ENCODE measurements at places on chromosomes 4 and X.

- no peak for DNase-seq
Observed at GRCh38 chrX:105567082-105567481, 255.3 kb upstream of the NRK start.

DNA sequence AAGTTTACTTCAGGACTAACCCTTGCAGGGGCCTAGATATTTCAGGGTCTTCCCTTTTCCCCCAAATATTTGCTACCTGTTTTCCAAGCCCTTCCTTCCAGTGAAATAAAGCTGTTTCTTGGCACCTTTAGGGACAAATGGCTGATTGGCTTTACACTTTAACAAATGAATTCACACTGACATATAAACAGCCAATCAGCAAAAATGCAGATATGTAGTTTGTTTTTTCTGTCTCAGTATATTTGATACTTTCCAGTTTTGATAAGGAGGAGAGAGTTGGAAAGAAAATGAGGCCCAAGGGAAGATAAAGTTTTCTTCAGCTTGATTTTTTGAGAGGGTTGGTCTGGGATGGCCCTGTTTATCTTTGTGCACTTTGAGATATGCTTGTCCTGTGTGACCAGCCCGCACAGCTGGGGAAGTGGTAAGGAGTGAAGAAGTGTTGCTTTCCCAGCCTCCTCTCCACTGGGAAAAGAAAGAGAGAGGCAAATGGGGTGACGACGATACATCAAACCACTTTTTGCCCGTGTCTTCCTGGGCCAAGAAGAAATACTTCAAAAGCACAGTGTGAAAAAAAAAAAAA lies 67.5 kb downstream of the MGST2 start:
- DNase-seq, result no peak

GRCh38 chr4:55838356-55838755 lies 15.1 kb upstream of the EXOC1 start:
- no peak for DNase-seq

DNA sequence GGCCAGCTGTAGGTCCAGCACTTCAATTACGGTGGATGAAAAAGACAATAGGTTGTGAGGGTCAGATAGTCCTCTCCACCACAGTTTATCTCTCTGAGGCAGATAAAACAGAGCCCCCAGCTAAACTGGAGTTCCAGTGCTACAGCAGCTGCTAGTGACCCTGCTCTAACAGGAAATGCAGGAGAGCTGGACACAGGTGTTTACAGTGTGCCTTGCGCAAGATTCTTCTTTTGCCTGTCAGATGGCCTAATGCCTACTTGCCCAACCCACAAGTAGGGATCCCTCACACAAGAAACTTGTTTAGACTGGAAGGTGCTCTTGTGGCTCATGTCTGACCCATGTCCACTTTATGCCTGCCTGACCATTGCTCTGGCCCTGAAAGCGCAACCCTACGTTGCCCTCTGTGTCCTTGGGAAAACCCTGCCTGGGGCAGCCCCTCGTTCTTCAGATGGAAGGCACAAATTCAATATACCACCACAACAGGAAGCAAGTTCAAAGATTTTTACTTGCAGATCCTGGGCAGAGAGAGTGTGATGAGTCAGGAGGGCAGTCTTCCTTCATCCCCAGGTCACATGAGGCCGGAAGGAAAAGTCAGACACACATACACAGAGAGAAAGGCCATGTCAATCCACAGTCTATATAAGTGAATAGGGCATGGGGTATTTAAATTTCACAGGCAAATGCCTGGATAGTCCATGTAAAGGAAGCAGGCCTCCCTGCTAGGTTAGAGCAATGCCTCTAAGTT lies 105.1 kb upstream of the ADGRL3 start:
- DNase-seq, result no peak

DNA sequence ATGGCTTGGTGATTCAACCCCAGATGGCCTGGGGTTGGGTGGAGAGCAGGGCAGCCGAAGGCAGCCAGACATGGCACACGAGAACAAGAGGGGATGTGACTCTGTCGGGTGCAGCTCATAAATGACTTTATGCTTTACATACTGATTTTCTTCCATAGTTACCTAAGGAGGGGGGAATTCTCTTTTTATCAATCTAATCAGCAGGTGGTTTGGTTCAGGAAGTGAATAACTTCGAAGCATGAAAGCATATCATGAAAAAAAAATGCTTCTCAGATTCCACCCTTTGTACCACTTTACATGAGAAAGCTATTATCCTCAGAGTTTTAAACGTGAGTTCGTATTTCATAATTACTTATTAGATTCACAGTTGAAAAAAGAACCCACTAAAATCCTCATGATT lies 908.9 kb upstream of the LCORL start:
- no peak for DNase-seq

GRCh38 chrX:67351411-67351810 lies 192.4 kb upstream of the AR start:
- no peak for DNase-seq

DNA sequence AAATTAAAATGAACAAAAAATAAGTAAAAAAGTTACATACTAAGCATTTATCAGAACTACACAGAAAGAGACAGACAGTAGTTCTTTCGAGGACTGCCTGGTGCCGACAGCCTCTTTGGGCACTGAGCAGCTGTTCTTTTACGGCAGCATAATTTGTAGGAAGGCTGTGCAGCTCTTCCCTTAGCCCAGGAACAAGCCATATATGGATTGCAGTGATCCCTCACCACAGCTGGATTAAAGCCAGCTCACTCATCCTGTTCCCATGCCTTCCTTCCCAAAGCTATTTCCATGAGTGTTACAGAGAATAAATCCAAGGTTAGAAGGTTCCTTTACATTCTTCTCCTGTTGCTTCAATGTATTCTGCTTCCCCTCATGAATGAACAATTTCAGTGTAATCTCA lies 71.7 kb downstream of the DDX60L start:
- DNase-seq, result peak; percentile 1

GRCh38 chrX:107025545-107025944 lies 25.5 kb upstream of the MORC4 start:
- no peak for DNase-seq

GRCh38 chr4:74335341-74336021 lies 27.2 kb downstream of the EPGN start:
- no peak for DNase-seq

GRCh38 chrX:614136-614535 lies 16.5 kb upstream of the SHOX start:
- no peak for DNase-seq

- no peak for DNase-seq
Observed at GRCh38 chr4:137994853-137995252, 247.3 kb downstream of the SLC7A11 start.

GRCh38 chr4:119299741-119300100 lies 22.2 kb downstream of the FABP2 start:
- DNase-seq, result no peak

DNA sequence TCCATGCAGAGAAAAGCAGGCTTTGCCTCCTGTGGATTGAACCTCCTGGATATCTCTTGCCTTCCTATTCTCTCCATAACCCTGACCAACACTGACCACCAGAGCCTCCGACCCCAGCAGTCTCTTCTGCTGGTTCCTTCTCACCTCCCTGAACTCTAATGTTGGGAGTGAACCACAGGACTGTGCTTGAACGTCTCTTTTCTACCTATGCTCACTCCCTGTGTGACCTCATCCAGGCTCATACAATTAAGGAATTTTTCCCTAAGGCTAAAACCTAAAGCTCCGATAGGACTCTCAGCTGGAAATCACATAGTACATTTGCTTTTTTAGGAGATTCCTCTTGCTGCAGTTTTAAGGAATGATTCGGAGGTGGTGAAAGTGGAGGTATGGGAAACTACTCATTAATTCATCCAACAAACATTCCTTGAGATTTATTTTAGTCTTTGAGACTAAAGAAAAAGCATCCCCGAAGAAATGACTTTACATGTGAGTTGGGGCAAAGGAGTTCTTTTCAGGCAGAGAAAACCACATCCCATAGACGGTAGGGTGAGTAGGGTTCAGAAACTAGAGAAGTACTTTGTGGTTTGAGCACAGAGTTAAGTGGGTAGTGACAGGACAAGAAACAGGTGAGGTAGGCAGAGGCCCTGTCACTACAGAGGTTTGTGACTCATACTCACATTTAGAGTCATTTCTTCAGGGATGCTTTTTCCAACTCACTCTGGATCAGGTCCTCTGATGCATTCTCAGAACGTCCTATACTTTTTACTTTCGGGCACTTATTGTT lies 30.8 kb downstream of the NDNF start:
- no peak for DNase-seq

DNA sequence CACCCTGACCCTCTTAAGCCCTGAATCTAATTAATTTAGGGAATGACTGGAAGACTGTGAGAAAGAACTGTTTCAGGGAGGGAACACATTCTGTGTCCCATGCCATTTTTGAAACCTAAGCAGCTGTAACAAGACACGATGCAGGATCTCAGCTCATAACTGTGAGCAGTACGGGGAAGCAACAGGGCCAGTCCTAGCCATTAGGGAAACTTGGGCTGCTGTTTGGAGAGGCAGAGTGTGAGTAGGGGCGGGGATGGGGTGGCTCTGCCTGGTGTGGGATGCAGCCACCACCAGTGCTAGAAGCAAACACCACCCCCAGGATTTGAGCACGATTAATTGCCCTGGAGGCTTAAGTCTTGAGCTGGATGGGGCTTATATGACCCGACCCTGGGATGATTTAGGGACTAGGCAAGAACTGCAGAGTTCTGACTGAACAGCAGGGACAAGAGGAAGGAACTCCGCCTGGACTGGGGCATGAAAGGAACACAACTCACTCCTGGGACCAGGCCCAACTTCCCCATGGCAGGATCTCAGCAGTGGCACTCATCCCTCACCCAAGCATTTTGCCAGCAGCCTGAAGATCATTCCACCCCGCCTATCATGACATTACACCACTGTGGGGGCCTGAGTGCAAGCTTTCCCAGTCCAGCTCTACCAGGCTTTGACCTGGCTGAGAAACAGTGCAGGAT lies 43.1 kb downstream of the ATRX start:
- no peak for DNase-seq
